Amniotic epithelial cell (primary cell): ENCODE measurements at places on chromosomes 13 and 19.
A peak's percentile ranks its signal among the peaks of the same experiment; 100 is the strongest.

GRCh38 chr19:53659292-53659691 lies 27.5 kb downstream of the DPRX start:
- DNase-seq: peak; percentile 3

- no peak for DNase-seq
These were observed 109.5 kb upstream of the FNDC3A start for GRCh38 chr13:48866249-48866648.

GRCh38 chr19:55178781-55179599 lies 1.1 kb downstream of the SYT5 start:
- DNase-seq: peak; percentile 83

GRCh38 chr19:45657520-45658167 lies 10.4 kb upstream of the GIPR start:
- peak; percentile 12 for DNase-seq

- DNase-seq: peak; percentile 0
These were observed 25.3 kb upstream of the OR10H2 start for GRCh38 chr19:15702534-15702930.

DNA sequence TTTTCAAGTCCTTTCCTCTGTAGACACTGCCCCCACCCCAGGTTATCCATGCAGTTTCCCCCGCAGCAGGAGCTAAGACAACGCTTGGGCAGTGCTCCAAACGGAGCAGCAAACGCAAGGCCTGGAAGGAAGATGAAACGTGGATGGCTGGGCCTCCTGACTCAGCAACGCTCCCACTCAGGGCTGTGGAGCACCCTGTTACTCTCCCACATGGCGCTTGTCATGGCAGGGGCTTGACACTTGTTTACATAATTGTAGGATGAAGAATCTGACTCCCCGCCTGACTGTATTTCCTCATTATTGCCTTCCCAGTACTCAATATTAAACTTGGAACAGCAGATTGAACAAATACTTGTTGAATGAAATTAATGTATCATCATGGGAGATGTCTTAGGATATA lies 799 bp upstream of the C1QTNF9B start:
- peak; percentile 94 for DNase-seq

GRCh38 chr19:39470724-39471339 lies 9.8 kb upstream of the TIMM50 start:
- peak; percentile 60 for DNase-seq

- DNase-seq: peak; percentile 12
These were observed 727.6 kb upstream of the ARGLU1 start for GRCh38 chr13:107295416-107296140.

GRCh38 chr13:27605610-27606200 lies 14.6 kb downstream of the LNX2 start:
- DNase-seq: peak; percentile 43

DNA sequence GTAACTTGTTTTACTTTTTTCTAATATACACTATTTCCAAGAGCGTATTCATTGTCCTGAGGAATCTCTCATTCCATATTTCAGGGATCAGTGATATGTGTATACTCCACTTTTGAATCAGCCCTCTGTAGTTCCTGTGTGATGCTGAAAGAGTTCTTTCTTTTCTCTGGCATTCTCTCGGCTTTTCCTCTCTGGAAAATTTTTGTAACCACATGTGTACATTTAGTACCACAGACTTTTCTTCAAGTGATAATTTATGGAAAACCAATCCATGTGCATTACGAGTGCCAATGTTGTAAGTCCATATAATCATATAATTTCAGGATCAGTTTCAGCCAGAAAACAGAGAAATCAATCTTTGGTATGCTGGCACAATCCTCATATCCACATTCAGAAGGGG lies 102.2 kb upstream of the MBNL2 start:
- DNase-seq: no peak

DNA sequence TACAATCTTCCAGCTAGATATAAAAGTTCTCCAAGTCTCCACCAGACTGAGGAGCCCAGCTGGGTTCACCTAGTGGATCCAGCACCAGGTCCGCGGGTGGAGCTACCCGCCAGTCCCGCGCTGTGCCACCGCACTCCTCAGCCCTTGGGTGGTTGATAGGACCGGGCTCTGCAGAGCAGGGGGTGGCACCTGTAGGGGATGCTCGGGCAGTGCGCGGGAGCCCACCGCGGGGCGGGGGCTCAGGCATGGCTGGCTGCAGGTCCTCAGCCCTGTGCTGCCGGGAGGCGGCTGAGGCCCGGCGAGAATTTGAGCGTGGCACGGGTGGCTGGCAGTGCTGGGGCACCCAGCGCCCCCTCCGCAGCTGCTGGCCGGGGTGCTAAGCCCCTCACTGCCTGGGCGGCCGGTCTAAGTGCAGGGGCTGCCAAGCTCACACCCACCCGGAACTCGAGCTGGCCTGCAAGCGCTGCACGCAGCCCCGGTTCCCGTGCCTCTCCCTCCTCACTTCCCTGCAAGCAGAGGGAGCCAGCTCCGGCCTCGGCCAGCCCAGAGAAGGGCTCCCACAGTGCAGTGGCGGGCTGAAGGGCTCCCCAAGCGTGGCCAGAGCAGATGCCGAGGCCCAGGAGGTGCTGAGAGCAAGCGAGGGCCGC lies 542.8 kb upstream of the PCDH9 start:
- DNase-seq: no peak

DNA sequence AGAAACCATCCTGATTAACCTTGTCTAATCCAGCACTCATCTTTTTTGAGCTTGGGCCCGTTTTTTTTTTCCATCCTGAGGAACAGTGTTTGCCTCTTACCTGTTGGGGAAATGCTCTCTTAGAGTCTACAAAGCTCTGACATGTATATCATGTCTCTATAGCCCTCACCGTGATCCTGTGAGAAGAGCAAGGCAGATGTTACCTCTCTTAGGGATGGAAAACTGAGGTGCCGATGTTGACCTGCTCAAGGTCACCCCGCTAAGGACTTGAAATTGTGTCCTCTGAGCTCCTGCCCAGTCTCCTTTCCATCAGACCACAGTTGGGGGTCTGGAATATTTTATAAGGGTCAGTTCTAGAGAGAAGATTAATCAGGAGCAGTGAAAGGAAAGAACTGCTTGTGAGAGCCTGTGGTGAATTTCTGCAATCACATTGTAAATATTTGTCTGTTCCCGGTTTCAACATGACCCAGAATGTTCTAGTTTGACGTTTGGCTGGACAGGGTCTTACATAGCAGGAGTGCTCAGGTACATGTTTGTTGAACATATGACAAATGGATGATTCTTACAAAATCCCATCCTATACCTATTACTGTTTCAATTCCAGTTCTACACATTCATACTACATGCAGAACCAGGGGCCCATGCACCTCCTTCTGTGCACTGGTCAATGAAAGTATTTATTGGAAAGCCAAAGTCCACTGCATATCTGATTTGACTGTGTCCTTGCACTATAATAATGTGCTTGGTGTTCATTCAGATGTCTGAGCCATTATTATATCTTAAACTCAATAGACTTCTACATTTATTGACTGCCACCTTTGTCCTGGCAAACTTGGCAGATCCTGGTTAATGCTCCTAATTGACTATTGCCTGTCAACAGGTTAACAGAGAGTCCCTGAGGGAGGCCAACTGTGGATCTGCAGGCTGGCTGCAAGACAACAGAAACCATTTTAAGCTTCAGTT lies 12.1 kb downstream of the SLC25A15 start:
- DNase-seq: no peak

- no peak for DNase-seq
These were observed 756.5 kb downstream of the SLITRK1 start for GRCh38 chr13:83125791-83126190.

DNA sequence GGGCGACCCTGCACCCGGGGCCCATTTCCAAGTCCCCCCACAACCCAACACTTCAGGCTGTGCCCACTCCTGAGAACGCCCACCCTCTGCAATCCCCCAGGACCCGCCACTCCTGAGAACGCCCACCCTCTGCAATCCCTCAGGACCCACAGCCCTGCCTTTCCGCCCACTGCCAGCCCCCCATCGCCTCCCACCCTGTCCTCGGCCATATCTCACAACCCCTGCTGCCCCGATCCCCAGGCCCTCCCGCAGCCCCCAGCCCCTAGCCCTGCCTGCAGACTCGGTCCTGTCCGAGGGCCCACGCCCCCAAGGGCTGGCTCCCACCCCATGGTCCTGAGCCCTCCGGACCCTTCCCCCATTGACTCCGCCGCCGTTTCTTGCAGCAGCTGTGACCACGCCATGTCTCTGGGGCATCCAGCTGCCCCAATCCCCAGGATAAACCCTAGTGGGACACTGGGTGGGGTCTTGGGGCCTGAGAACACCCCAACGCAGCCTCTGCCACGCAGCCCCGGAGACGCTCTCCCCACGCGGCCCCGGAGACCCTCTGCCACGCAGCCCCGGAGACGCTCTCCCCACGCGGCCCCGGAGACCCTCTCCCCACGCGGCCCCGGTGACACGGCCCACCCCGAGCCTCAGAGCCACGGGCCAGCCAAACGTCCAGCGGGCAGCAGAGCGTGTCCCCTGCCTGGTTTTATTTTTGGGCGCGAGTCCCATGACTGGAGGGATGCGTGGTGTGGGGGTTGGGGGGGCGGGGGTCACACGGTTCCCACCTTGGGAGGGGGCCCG lies 17.0 kb downstream of the SBNO2 start:
- no peak for DNase-seq

- DNase-seq: no peak
These were observed 979.6 kb upstream of the SPRY2 start for GRCh38 chr13:81320516-81320915.

DNA sequence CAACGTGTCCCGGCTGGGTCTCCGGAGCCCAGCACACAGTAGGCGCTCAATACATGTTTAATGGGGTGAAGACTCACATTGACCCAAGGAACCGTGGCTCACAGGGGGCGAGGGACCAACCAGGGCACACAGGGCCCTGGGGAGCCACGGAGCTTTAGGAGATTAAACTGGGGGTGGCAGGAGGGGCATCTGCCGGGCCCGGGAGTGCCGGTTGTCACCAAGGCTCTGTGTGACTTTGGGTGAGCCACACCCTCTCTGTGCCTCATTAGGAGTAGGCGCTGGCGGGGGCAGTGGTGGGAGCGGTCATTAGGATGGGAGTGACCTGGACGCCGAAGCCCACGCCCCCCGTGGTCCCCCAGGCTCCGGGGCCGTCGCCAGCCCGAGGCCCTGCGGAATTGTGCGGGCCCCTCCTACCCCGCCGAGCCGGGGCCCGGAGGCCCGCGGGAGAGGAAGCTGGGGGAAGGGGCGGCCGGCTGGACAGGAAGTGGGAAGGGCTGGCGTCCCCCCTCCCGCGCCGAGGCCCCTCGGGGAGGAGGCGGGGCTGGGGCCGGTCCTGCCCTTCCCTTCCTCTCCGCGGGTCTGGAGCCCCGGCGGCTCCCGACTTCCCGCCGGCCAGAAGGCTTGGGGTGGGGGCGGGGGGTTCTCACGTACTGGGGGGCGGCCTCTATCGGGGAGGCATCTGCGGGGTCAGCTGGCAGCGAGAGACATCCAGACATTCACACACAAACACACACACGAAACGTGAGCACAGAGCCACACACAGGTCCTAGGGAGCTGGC lies 1.8 kb upstream of the SSBP4 start:
- DNase-seq: peak; percentile 73

DNA sequence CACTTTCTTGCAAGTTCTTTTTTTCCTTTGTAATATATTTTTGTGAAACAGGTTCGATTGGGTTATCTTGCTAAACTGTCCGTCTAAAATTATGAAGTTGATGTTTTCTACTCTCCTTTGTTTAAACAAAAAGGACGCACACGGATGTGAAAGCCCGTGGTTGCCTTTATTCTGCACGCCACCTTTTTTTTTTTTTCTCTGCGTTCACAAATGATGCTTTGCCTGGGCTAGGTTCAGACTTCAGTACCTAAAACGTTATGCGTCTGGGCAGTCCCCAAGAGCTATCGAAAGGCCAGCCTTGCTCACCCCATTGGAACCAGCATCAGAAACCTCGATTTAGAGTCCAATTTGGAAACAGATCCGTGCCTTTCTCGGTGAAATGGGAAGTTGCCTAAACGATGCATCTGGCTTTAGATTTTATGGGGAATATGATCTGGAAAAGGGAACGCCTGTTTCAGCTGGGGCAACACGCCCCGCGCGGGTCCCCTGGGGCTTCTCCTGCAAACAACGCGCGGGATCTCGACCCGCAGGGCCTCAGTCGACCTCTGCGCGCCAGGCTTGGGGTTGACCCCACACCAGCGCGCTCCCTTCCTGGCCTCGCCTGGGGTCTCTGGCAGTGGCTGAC lies 113.9 kb downstream of the KCNRG start:
- no peak for DNase-seq

- no peak for DNase-seq
These were observed 135.3 kb upstream of the SLITRK5 start for GRCh38 chr13:87535911-87536310.

DNA sequence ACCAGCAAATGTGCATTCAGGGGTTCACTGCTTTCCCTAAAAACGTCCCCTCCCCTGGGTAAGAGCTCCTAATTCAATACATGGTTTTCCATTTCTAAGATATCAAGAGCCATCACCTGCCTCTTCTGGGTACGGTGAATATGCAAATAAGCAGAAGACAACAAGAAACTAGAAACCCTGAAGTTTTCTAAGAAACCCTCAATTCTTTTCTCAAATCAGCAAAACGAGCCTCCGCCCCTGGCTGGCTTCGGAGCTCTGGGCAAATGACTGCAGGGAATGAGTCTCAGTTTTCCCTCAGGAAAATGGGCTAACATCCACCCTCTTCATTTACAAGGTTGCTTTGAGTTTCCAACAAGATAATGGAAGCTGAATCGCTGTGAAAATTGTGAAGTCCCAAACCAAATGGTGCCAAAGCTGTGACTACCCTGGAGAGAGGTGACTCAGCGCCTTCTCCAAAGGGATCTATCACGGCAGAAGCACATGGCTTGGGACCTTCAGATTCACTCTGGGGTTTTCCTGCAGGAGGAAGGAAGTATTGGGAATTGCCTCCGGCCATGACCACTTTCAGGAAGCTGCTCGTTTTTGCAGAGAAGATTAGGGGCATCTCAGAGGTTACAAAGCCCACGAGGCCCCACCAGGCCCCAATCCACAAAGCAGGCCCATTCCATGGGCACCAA lies 26.6 kb downstream of the KLF2 start:
- no peak for DNase-seq

DNA sequence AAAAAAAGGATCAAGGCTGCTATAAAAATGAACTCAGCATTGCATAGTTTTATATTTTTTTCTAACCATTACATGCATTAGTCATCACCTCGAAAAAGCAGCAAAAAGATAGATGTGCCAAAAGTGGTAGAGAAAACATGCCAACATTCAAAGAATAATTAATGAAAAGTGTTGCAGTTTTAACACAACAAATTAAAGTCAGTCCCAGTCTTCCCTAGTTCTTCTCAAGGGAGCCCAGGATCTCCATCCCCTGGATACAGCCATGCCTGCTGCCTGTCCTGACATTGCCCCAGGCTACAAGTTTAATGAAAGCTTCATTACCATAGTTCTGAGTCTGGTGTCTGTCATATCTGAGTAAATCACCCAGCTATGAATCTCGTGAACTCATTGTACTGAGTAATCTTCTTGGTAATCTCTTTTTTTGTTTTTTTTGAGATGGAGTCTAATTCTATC lies 116.6 kb upstream of the KLF12 start:
- peak; percentile 61 for DNase-seq
